ENCODE measurements at places on chromosomes 2 and 18.

GRCh38 chr2:166234112-166234846 is 106.5 kb upstream of the SCN1A start:
- DNase-seq: no peak

DNA sequence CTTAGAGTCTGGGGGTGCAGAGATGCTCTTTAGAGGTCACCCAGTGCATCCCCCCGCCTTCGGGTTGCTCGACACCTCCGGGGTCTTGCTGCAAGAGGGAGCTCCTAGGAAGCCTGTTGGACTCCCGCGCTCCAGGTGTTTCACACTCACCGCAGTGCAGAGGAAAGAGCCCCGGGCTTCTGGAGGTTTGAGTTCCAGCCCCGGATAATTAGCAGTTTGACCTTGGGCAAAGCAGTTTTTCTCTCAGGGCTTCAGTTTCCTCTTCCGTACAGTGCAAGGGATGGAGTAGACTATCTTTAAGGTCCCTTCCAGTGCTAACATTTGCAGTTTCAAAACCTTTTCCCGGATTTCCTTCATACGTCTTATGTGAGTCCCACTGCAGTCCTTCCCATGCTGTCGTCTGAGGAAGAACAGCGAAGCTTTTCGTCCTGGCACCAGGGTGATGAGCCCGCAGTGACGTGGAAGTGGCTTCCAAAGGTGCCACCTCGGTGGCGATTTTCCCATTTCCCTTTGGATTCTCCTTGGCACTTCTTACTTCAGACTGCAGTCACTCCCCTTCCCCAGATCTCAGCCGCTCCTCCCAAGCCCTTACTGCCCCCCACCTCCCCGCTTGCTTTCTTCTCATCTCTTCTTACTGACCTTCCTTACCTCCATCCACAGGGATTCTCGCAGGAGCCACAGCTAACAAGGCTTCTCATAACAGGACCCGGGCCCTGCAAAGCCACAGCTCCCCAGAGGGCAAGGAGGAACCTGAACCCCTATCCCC is 585 bp downstream of the PNKD start:
- no peak for DNase-seq

- no peak for DNase-seq
Observed at GRCh38 chr18:64678048-64678447, 529.2 kb upstream of the LINC00305 start.

GRCh38 chr2:225614915-225615314 is 215.4 kb downstream of the NYAP2 start:
- DNase-seq: no peak

- no peak for DNase-seq
Observed at GRCh38 chr18:74702950-74703349, 105.3 kb downstream of the ZNF407 start.

- no peak for DNase-seq
Observed at GRCh38 chr2:109560265-109560664, 53.5 kb downstream of the SEPTIN10 start.

All from activated naive CD8-positive, alpha-beta T cell treated with anti-CD3 and anti-CD28 coated beads, Interleukin-2, amount 50 U/mL, for 24 hours (primary cell).